ENCODE measurements at places on chromosomes 5 and 9. TPM values are rescaled to one million over a fixed set of nuclear protein-coding genes. Genes with fewer than 3 reads are reported as not detected.

- DNase-seq, result no peak
Measured at GRCh38 chr5:127112347-127112864, 39.1 kb upstream of the C5orf63 start.

DNA sequence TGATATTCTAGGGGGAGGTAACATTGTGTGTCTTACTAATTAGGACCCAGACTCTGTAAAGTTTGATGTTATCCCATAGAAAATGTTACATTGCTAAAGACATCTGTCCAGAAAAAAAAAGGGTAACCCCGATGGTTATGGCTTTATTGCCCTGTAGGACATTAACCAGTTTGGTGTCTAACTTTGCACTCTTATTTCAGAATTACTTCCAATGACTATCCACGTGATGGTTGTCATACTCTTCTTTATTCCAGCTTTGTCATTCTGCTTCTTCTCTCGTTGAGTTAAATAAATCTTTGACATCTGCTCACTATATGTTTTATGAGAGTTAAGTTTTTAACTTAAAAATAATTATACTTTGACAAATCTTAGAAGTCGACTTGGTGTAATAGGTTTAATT lies 180.4 kb upstream of the ANKRD55 start:
- DNase-seq, result no peak

Gene SLC1A3
- 122 TPM for total RNA-seq

- DNase-seq, result no peak
Measured at GRCh38 chr5:137741718-137742117, 5.8 kb upstream of the KLHL3 start.

Gene WWC1
- 59.6 TPM for total RNA-seq

GRCh38 chr5:90866333-90866732 lies 307.7 kb downstream of the ADGRV1 start:
- no peak for DNase-seq

Gene DNAH5
- 3.8 TPM for total RNA-seq

GRCh38 chr9:109163194-109163593 lies 3.9 kb downstream of the FRRS1L start:
- no peak for DNase-seq

DNA sequence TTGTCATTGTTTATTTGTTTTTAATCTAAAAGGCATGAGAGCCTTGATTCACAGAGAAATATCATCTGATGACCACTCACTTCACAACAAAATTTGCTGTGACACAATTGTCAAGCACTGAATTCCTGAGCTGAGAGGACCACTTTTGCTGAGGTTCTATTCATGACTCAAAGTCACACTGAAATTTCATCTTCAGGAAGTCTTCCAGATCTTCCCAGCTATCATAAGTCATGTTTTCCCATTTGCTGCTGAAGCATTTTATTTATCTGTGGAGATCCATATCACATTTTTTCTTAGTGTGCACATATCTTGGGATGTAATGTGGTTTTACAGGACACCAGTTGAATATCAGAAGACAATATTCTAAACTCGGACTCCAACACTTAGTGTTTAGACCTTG lies 255.1 kb upstream of the TRIM32 start:
- DNase-seq, result no peak

DNA sequence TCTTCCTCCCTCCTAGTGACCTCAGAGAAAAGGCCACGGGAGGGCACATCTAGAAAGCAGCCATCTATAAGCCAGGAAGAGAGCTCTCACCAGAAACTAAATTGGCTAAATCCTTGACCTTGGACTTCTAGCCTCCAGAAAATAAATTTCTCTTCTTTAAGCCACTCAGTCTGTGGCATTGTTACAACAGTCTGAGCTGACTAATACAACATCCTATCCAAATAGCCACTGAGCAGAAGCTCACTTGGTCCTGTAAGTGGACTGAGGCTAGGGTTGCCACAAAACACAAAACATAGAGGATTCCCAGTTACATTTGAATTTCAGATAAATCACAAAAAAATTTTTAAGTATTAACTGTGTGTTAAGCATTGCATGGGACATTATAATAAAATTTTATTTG lies 383.4 kb downstream of the MLLT3 start:
- no peak for DNase-seq

Gene LECT2
- not detected for total RNA-seq

DNA sequence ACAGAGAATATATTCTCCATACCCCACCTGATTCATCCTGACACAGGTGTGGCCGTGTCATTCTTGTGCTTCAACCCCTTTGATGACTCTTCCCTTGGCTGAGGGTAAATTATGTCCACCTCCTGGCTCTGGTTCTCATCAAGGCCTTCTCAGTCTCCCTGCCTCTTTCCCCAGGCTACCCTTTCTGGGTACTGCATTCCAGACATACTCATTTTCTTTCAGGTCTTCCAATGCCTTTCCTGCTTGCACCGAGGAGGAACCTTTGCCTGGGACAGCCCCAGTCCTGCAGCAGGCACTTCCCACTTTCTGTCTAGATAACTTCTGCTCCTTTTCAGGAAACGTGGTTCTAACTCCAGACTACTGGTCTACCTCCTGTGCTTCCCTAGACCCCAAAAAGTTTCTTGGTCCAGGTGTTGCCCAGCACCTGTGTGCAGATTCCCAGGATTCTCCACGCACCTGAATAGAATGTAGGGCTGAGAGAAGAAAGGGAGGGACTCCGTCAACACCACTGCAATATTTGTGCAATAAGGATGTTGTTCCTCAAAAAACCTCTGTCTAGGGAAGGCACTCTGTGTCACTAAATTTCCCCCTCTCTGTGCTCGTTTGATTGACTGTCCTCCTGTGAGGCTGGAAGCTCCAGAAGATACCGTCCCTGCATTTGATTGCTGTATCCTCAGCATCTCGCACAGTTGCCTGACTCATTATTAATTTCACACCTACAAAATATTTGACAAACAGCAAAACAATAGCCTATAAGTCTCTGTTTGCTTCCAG lies 255.4 kb upstream of the NFIL3 start:
- no peak for DNase-seq

- DNase-seq, result no peak
Measured at GRCh38 chr9:70398145-70398556, 16.3 kb downstream of the KLF9 start.

Measured in breast epithelium (tissue), 4 donors.